Naive thymus-derived CD8-positive, alpha-beta T cell (primary cell): ENCODE measurements at places on chromosomes 11 and 22. TPM values are rescaled to one million over a fixed set of nuclear protein-coding genes. Genes with fewer than 3 reads are reported as not detected.

DNA sequence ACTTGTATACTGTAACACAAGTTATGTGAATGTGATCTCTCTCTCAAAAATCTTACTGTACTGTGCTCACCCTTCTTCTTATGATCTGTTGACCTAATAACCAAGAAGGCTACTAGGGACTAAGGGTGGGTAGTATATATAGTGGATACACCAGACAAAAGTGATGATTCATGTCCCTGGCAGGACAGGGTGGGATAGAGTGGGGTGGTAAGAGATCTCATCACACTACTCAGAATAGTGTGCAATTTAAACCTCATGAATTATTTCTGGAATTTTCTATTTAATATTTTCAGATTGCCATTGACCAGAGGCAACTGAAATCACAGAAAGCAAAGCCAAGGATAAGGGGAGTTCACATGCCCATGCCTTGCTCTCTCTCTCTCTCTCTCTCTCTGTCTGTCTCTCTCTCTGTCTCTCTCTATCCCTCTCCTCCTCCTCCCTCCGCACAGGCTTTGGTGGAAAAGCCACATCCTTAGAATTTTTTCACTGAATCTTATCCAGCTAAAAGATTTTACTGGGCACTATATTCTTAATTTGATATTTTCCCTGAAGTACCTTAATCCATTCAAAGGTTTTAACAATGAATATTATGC lies 12.0 kb upstream of the STK33 start:
- H3K4me3 ChIP-seq, result no peak overlapping the region
- H3K27ac ChIP-seq, result no peak overlapping the region
- H3K36me3 ChIP-seq, result no peaks in the 10 kb centered on the region
- no peak for DNase-seq

GRCh38 chr11:76918941-76919386 lies 58.2 kb downstream of the ACER3 start:
- no peak for DNase-seq
- H3K27ac ChIP-seq, result no peak overlapping the region
- no peaks in the 10 kb centered on the region for H3K36me3 ChIP-seq
- no peaks in the 10 kb centered on the region for H3K4me1 ChIP-seq
- H3K4me3 ChIP-seq, result no peak overlapping the region
- H3K27me3 ChIP-seq, result no peaks in the 10 kb centered on the region

DNA sequence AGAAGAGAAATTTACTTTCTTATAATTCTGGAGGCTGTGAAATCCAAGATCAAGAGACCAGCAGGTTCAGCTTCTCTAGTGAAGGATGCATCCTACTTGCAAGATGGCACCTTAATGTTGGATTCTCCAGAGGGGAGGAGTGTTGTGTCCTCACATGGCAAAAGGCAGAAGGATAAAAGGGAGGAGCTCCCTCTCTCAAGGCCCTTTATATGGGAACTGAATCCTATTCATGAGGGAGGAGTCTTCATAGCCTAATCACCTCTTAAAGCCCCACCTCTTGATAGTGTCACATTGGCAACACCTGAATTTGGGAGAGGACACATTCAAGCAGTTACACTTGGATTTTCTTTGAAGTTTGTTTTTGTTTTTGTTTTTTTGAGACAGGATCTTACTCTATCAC lies 79.5 kb downstream of the SLC36A4 start:
- no peak overlapping the region for H3K27ac ChIP-seq
- peaks cover 26% of the 10 kb centered on the region for H3K27me3 ChIP-seq
- H3K36me3 ChIP-seq, result no peaks in the 10 kb centered on the region
- DNase-seq, result no peak

DNA sequence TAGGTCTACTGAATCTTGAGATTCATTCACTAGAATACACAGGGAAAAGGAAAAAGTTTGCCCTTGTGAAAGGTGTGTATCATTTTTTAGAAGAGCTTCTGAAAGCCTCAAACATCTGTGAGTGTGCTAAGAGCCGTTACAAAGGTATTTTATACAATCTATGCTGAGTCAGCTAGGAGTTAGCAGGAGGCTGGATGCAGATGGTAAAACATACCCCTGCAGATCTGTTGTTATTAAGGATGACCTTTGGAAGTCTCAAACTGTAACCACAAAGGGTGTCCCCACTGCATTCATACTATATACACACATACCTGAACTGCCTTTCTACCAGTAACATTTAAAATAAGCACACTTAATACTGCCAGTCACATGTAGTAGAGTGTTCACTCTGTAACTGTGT lies 8.4 kb upstream of the C11orf91 start:
- no peak overlapping the region for H3K4me3 ChIP-seq
- no peaks in the 10 kb centered on the region for H3K27me3 ChIP-seq
- H3K36me3 ChIP-seq, result peaks cover under 1% of the 10 kb centered on the region
- DNase-seq, result no peak
- H3K4me1 ChIP-seq, result no peaks in the 10 kb centered on the region

- no peaks in the 10 kb centered on the region for H3K4me1 ChIP-seq
- no peaks in the 10 kb centered on the region for H3K36me3 ChIP-seq
- no peak overlapping the region for H3K4me3 ChIP-seq
- H3K27ac ChIP-seq, result no peak overlapping the region
- no peak for DNase-seq
Observed at GRCh38 chr11:59463190-59463641, 6.5 kb downstream of the OR4D6 start.

DNA sequence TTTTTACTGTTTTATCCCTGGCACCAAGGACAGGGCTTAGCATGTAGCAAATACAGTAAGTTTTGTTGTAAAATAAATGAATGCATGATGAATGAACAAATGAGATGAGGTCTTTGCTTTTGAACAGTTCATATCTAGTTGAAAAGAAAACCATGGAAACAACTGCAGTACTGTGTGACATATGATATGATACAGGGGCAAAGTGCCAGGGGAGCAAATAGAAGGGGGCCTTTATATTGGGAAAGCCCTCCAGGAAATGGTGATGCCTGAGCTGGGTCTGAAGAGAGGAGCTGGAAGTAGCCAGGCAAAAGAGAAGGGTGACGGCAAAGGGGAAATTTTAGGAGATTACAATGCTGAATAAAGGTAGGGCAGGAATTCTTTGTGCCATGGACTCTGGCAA lies 63.8 kb upstream of the UCP3 start:
- H3K36me3 ChIP-seq, result peaks cover 86% of the 10 kb centered on the region
- DNase-seq, result no peak
- H3K27ac ChIP-seq, result peak overlapping the region; percentile 76
- no peak overlapping the region for H3K4me3 ChIP-seq
- no peaks in the 10 kb centered on the region for H3K4me1 ChIP-seq

DNA sequence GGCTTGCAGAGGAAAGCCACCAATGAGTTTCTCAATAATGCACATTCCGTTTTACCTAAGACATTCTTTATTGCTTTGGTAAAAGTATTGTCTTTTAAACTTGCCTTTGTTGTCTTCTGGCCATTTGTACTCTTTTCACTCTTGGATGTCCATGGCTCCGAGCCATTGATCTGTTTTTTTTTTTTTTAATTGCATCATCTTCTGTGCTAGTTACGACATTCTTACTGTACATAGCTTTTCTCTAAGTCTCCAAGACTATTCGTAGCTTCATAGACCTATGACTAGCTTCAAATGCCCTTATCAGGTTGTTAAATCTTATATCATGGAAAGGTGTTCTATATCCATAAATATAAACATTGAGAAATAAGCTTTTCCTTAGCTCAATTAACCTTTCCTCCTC lies 1522.6 kb downstream of the FAM181B start:
- DNase-seq, result no peak
- H3K27ac ChIP-seq, result no peak overlapping the region
- no peaks in the 10 kb centered on the region for H3K27me3 ChIP-seq
- no peaks in the 10 kb centered on the region for H3K36me3 ChIP-seq

DNA sequence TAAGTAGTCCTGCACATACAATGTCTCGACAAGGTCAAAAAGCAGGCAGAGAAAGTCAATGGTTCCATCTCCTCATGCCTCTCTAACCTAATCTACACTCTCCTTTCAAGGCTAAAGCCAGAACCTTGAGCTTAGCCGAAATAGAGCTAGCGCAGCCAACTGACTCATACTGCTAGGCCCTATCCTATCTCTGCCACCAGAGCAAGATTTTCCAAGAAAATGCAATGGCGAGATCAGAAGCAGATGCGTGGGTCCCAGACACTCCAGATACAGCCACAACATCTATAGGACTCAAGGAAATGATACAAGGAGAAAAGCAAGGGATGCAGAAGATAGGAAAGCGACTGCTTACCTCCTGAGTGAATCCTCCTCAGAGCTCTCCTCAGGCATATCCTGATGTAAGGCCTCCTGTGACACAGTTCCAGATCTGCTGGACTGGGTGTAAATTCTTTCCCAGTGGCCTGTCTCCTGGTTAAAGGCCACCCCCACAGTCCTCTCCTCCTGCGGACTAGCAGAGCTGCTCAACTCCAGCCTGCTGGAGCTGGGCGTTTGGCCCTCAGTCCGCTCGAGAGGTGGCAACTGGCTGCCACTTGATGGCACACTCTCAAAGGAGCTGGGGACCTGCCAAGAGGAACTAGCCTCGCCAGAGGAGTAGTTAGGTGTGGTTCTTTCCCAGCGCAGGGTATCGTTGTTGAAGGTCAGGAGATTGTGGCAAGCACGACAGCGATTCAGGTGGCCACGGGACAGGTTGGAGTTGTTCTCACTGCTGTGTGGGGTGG lies 52.0 kb downstream of the AMBRA1 start:
- no peak overlapping the region for H3K27ac ChIP-seq
- peaks cover 41% of the 10 kb centered on the region for H3K36me3 ChIP-seq
- DNase-seq, result no peak
- peaks cover 9% of the 10 kb centered on the region for H3K4me1 ChIP-seq

- no peaks in the 10 kb centered on the region for H3K36me3 ChIP-seq
- H3K4me1 ChIP-seq, result no peaks in the 10 kb centered on the region
- DNase-seq, result no peak
- H3K27ac ChIP-seq, result no peak overlapping the region
- H3K27me3 ChIP-seq, result no peaks in the 10 kb centered on the region
Observed at GRCh38 chr11:132644520-132645239, 887.6 kb downstream of the OPCML start.

- H3K4me1 ChIP-seq, result no peaks in the 10 kb centered on the region
- H3K27me3 ChIP-seq, result no peaks in the 10 kb centered on the region
- no peak overlapping the region for H3K27ac ChIP-seq
Observed at GRCh38 chr11:128210148-128210940, 377.0 kb downstream of the ETS1 start.

CABP4 gene
- total RNA-seq, result 2.9 TPM

MS4A1 gene
- 45.0 TPM for total RNA-seq

TIMM8B gene
- total RNA-seq, result 33.3 TPM

TYR gene
- not detected for total RNA-seq

XKR3 gene
- not detected for total RNA-seq

KMT5B gene
- 56.0 TPM for total RNA-seq
